CD4-positive, CD25-positive, alpha-beta regulatory T cell (primary cell): ENCODE measurements at places on chromosomes 3 and 15. TPM values are rescaled to one million over a fixed set of nuclear protein-coding genes. Genes with fewer than 3 reads are reported as not detected.

PRTG gene
- total RNA-seq = not detected

ADGRG7 gene
- total RNA-seq = not detected

SHC4 gene
- not detected for total RNA-seq

SPESP1 gene
- total RNA-seq = not detected

- no peak for DNase-seq
Observed at GRCh38 chr3:33826688-33827087, 28.3 kb downstream of the PDCD6IP start.

- DNase-seq = no peak
Observed at GRCh38 chr3:181689546-181689945, 22.2 kb upstream of the SOX2 start.

GRCh38 chr3:33980252-33980651 lies 181.8 kb downstream of the PDCD6IP start:
- DNase-seq = no peak
